HS-27A (cell line): ENCODE measurements at places on chromosomes 1 and 21.

- no peak for DNase-seq
Measured at GRCh38 chr1:236141447-236142252, 689 bp upstream of the GPR137B start.

GRCh38 chr21:46153247-46154154, 1.9 kb downstream of the FTCD start:
- DNase-seq: no peak

GRCh38 chr1:21192871-21193270, 16.2 kb upstream of the EIF4G3 start:
- no peak for DNase-seq

GRCh38 chr1:110620686-110621085, 14.5 kb upstream of the KCNA2 start:
- DNase-seq: no peak

DNA sequence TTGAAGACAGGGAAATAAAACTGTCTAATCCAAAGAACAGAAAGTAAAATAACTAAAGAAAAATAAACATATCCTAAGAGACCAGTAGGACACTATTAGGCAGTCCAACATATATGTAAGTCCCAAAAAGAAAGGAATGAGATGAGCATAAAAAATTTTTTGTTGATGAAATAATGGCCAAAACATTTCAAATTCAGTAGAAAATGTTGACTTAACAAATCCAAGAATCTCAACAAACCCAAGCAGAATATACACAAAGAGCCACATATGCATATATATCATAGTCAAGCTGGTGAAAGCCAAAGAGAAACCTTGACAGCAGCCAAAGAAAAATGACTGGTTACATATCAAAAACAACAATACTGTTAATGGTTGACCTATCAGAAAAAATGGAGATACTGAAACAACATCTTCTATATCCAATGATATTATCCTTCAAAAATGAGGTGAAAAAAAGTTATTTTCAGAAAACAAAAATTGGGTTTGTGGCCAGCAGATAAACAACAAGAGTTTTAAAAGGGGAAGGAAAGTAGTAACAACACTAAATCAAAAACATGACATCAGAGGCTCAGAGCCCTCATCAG, 26.4 kb downstream of the ZNF644 start:
- DNase-seq: no peak

GRCh38 chr1:115755456-115756370, 12.8 kb downstream of the CASQ2 start:
- no peak for DNase-seq
